ENCODE measurements at places on chromosomes 11 and 22. TPM values are rescaled to one million over a fixed set of nuclear protein-coding genes. Genes with fewer than 3 reads are reported as not detected.

The EHF gene
- 60.5 TPM for total RNA-seq

The SYT12 gene
- not detected for total RNA-seq

The HBB gene
- 323 TPM for total RNA-seq

The PHOX2A gene
- not detected for total RNA-seq

The CRYBB2 gene
- total RNA-seq: not detected

The OR5B21 gene
- total RNA-seq: not detected

The PKDREJ gene
- not detected for total RNA-seq

- H3K27me3 ChIP-seq: no peaks in the 10 kb centered on the region
- DNase-seq: no peak
- H3K36me3 ChIP-seq: peaks cover 68% of the 10 kb centered on the region
- no peak overlapping the region for H3K27ac ChIP-seq
These were observed 7.9 kb downstream of the PPIL2 start for GRCh38 chr22:21673534-21674321.

- peaks cover 23% of the 10 kb centered on the region for H3K36me3 ChIP-seq
- peak; percentile 69 for DNase-seq
- H3K4me1 ChIP-seq: peaks cover 88% of the 10 kb centered on the region
- H3K4me3 ChIP-seq: peak overlapping the region; percentile 90
These were observed 4.3 kb downstream of the GRK2 start for GRCh38 chr11:67270256-67271204.

DNA sequence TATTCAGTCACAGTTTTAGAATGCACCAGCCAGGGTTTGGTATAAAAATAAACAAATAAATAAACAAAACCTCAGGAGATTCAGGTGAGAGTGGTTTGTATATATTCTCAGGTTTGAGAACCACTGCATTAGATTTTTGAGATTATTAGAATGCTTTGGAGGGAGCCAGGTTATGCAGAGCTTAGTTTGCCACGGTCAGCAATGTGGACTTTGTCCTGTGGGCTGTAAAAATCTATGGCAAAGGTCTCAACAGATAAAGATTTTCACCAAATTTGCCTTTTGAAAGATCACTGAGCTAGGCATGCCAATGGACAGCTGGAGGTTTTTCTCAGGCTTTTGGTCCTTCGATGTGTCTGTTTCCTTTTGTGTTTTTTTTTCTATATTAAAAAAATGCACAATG is 650.1 kb upstream of the RAG2 start:
- no peak for DNase-seq
- H3K27me3 ChIP-seq: no peaks in the 10 kb centered on the region
- H3K4me3 ChIP-seq: no peak overlapping the region
- no peaks in the 10 kb centered on the region for H3K4me1 ChIP-seq

DNA sequence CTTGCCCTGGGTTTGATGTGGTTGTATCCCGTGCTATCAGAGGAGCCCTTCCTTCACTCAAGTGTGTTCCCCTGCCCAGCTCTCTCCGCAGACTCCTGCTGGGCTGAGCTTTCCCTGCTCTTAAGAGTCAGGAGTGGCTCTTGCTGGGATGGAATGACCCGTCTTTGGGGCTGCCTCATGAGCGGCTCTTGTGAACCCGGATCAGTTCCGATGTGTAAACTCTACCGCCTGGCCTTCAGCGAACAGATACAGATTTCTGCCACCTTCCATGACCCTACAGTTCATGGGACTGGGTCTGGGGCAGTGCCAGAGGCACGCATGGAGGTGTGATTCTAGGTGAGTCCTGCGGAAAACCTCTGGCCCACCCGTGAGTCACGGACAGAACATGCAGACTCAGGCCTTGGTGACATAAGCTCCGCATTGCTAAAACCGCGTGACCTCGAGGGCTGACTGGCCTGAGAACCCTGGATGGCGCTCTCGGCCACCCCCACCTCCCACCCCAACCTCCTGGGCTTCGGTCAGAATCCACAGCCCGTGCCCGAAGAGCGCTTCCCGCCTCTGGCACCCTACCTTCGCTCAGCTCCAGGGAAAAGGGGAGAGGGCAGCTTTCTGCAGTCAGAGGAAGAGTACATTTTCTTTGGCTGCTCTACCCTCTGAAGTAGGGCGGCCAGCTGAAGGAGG is 1.3 kb upstream of the ZBTB16 start:
- peaks cover 32% of the 10 kb centered on the region for H3K4me1 ChIP-seq
- peak; percentile 76 for DNase-seq
- H3K27ac ChIP-seq: peak overlapping the region; percentile 98
- peak overlapping the region; percentile 85 for H3K4me3 ChIP-seq
- H3K27me3 ChIP-seq: peaks cover 7% of the 10 kb centered on the region

- no peak overlapping the region for H3K27ac ChIP-seq
- DNase-seq: no peak
- H3K4me3 ChIP-seq: no peak overlapping the region
- no peaks in the 10 kb centered on the region for H3K4me1 ChIP-seq
These were observed 132.7 kb downstream of the FAT3 start for GRCh38 chr11:92357344-92357743.

All from lower lobe of right lung (tissue), 2 donors.